GM23248 (cell line): ENCODE measurements at places on chromosomes 4 and X. TPM values are rescaled to one million over a fixed set of nuclear protein-coding genes. Genes with fewer than 3 reads are reported as not detected.

The GAGE13 gene
- not detected in 2 replicates for total RNA-seq

The CXCL3 gene
- not detected in 2 replicates for total RNA-seq

The MAGED4 gene
- 19.9 and 63.1 TPM in 2 replicates for total RNA-seq

The C1QTNF7 gene
- total RNA-seq, result not detected in 2 replicates

The FHIP1A gene
- total RNA-seq, result 0.11 TPM in 1 of 2 replicates, not detected in the other

The VCX3B gene
- total RNA-seq, result not detected in 2 replicates

The VSIG4 gene
- total RNA-seq, result not detected in 2 replicates

The CORIN gene
- total RNA-seq, result 0.63 and 0.86 TPM in 2 replicates

The IGSF1 gene
- total RNA-seq, result not detected in 2 replicates

The KLHL13 gene
- total RNA-seq, result 0.43 TPM in 1 of 2 replicates, not detected in the other

The MID2 gene
- total RNA-seq, result 8.9 and 16.1 TPM in 2 replicates

The INPP4B gene
- total RNA-seq, result 27.5 and 39.2 TPM in 2 replicates
